ENCODE measurements at places on chromosomes 7 and 10.

- no peak for DNase-seq
These were observed 29.0 kb upstream of the ZNF273 start for GRCh38 chr7:64874114-64874513.

- no peak for DNase-seq
These were observed 1110.6 kb downstream of the TYW1 start for GRCh38 chr7:68107261-68107660.

- peak; percentile 66 for DNase-seq
These were observed 10.4 kb downstream of the NUB1 start for GRCh38 chr7:151351967-151352366.

GRCh38 chr7:40915071-40915470 lies 780.3 kb downstream of the SUGCT start:
- no peak for DNase-seq

GRCh38 chr10:46541735-46542566 lies 14.5 kb downstream of the GPRIN2 start:
- DNase-seq: no peak

All from inflammatory macrophage treated with lipopolysaccharide for 1 hour (primary cell).